Activated T-helper 1 cell treated with anti-CD3 and anti-CD28 coated beads, Interleukin-2, amount 50 U/mL, for 16 hours (primary cell): ENCODE measurements at places on chromosomes 7 and 10.

DNA sequence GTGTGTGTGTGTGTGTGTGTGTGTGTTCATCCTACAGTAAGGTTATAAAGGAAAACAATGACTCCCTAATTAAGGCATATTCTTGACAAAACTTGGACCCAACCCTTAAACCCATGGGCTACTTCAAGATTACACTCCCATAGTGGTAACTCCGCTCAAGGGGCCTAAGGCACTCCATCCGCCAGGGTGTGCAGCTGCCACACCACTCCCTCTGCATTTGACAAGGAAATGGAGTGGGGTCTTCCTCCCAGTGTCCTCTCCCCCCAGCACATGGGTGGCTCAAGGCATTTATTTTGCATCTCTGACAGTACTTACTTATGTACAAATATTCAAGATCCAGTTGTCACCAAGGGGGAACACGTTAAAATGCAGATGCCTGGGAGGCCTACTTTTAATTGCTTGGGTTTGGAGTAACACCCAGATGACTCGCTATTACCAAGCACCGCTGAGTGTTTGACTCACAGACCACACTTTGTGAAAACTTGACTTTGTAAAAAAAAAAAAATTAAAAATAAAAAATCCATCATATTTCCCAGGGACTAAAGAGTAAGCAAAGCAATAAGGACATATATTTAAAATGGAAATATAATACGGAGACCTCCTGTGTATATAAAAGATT, 53.0 kb upstream of the AGR3 start:
- DNase-seq: no peak

DNA sequence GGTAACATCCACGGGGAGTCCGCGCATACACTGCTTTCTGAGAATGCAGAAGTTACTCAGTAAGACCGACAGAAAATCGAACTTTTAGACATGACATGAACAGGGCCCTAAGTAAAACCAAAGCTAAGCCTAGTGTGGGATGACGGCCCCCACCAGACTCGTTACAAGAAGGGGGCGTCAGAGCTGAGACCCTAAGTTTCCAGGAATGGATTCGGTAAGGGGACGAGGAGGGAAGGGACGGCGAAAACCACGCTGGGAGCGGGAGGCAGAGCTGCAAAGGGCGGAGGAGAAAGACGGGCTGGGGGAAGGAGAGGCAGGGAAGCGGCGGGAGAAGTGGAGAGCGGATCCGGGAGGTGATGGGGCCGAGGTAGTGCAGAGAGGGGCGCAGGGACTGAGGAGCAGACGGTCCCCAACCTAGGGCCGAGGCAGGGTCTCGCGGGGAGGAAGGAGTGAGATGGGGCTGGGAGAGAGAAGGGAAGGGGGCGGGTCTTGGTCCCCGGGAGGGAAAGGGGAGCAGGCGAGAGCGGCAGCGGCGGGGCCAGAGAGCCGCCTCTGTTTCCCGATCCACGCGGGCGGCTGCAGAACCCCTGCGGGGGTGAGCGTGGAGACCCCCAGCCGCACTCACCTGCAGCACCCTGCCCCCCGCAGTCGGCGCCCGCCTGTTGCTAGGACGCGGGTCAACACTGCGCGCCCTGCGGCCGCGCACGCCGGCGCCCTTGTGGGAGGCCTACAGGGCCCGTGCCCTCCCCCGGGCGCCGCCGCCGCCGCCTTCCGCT, 513 bp downstream of the ODAD2 start:
- DNase-seq: no peak

DNA sequence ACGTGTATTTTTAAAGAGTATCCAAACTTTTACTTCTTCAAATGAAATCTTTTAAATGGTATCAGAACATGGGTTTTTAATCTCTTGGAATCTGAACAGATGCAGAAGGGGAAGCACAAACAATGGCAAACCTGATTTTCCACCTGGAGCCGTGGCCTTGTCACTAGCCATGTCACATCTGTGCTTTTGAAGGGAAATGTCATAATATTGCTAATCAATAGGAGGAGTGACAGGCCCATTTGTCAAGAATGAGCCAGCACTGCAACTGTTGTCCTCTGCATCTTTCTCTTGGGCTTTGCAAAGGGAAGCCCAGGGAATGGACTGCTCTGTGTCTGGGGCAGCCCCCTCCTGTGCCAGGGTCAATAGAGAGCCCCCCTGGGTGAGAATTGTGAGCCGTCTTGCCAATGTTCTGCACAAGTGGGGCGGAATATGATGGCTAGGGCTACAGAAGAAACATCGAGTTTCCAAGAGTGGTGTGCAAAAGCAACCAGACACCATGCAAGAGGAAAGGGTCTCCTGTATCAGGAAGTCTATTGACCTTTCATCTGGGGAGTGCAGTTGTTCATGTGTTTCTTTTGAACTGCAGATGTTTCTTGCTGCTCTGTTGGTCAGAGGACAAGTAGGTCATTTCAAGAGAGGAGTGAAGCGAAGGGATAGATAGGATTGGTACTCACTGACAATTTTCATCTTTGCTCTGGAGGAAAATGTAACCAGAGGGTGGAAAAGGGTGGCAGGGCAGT, 181.8 kb upstream of the NPVF start:
- no peak for DNase-seq

DNA sequence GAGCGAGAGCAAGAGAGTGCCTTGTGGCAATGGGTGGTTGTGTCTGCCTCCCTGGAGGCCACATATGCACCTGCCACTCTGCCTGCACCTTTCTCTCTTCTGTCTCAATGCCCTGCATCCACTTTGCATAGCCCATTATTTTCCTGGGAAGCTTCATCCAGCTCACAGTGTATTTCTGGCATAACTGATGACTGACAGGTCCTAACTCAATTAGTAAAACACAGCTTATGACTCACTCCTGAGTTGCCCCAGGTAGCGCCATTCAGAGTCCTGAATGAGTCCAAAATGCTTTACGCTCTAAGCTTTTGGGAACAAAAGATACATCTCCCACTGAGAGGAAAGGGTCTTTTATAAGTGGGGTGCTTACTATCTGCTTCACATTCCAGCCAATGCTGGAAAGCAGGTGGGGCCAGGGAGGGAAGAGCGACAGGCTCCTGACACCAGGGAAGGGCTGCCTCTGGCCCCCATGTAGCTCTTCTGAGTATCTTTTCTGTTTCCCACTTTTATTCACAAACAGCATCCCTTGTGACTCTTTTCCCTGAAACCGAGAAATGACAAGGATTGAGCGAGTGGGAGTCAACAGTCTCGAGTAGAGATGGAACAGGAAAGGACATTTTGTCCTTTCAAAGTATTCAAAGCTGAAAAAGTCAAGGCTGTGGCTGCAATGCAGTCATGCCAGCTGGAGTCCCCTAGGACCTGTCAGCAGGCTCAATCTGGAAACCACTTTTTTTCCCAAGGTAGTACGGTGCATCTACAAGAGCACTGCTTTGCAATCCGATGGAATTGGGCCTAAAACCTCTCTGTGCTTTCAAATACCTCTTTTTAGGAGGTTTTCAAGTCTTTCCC, 479.3 kb upstream of the PODXL start:
- DNase-seq: no peak

DNA sequence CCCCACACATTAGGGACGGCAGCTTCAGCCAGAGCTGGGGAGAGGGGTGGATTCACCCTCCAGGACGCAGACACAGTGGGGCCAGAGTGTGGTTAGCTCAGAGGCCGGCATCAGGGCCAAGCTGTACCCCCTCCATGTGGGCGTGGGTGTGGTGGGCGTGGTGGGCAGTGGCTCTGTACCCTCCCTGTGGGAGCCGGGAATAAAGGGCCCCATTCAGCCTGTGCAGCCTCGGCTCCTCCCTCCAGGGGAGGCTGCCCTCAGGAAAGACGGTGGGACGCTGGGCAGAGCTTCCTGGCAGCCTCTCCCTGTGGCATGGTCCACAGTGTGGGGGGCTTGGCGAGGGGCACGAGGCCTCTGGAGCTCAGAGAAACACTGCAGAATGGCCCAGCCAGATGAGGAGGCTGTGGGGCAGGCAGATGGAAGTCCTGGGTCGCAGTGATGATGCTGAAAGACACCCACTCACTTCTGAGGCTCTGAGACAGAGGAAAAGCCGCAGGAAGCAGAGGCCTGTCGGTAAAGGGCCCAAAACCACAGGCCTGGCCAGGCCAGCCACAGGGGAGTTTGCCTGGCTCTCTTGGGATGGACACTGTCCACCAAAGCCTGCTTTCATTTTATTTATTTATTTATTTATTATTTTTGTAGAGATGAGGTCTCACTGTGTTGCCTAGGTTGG, 108.0 kb downstream of the SH3PXD2A start:
- no peak for DNase-seq

DNA sequence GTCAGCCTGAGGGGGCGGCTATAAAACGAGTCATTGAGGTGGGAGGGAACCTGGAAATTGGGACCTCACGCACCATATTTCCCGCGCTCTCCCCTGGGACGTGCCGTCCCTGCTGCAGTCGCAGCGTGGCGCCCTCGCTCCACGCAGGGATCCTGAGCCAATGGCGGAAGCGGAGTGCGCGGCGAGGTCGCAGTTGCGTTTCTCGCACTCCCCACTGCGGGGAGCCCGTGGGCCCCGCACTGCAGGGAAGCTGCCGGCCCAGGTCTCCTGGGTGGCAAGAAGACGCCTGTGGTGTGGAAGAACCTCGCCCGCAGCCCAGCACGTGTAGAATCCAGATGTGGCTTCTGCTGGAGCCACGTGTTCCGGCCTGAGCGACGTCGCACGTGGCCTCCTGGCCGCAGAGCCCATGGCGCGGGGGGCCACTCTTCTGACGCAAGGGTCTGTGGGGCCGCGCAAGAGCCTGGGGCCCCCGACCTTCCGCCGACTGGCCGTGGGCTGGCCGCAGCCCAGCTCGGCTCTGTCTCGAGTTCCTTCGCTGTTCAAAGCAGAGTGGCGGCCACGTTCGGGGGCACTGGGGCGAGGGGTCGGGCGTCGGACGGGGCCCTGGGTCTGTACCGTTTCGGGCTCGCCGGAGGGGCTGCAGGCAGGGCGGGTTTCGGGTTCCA, 26.4 kb downstream of the HIF1AN start:
- peak; percentile 54 for DNase-seq
